Panc1 (cell line): ENCODE measurements at places on chromosomes 4 and X. TPM values are rescaled to one million over a fixed set of nuclear protein-coding genes. Genes with fewer than 3 reads are reported as not detected.

SHISA3 gene
- total RNA-seq = 0.18 TPM

FTSJ1 gene
- 43.1 TPM for total RNA-seq

PF4V1 gene
- total RNA-seq = 0.51 TPM

BEX1 gene
- not detected for total RNA-seq

PLXNB3 gene
- 14.3 TPM for total RNA-seq

HERC3 gene
- total RNA-seq = 1.1 TPM

ARHGAP4 gene
- total RNA-seq = 225 TPM

EDNRA gene
- 0.13 TPM for total RNA-seq

CACNA1F gene
- total RNA-seq = not detected
